ENCODE measurements at places on chromosomes 4 and X.

- DNase-seq: no peak
Observed at GRCh38 chr4:73303711-73304110, 45.1 kb upstream of the ANKRD17 start.

- DNase-seq: no peak
Observed at GRCh38 chr4:93828332-93828994, at the start of gene ATOH1. ATOH1 (plus strand) TSS chr4:93828753; CDS start chr4:93828927, 174 bp downstream.

GRCh38 chr4:120025516-120025915 is 41.1 kb downstream of the MAD2L1 start:
- no peak for DNase-seq

DNA sequence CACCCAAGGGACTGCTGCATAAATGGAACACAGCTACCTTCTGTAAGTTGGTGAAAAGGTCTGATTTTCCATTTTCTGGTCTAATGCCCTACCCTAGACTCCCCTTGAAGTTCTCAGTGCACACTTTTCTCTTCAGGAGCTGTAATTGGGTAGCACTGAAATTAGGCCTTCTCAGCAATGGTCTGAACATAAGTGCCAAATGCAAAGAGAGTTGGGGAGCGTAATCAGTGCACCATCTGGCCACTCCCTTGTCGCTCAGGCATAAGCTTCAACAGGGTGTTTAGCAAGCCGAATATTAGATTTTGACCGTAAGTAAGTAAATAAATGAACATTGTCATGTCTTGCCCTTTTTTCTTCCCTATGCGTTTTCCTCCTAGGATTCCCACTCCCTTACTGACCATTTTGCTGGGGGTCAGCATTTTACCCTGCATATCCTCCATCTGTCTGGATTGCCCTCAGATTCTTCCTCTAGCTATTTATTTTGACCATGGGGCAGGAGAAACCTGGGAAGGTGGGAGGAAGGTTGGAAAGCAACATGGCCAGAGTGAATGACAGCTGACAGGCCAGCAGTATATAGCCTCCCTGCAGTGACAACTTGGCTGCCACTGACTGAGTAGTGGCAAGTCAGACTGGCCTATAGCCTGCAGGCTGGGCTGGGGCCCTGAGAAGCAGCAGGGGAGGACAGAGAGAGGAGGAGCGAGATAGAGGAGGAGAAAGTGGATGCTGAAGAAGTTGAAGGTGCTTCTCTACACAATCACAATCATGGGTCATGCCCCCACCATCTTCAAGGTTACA is 2.7 kb downstream of the NHSL2 start:
- no peak for DNase-seq

DNA sequence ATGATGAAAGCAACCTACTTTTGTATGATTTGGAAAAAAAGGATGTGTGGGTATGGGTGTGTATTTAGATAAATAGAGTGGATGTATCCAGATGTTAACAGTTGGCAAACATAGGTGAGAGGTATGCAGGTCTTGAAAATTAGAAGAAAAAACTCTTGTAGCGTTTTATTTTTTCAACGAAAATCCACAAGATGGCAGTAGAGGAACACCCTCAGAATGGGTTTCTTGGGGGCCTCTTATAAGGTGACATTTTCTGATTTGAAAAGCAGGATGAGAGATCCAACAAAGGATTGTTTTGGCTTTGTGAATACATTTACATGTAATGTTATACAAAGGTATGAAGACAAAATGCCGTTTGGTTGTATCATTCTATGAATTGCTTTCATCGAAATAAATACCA is 68.3 kb downstream of the FMR1NB start:
- DNase-seq: peak; percentile 14

DNA sequence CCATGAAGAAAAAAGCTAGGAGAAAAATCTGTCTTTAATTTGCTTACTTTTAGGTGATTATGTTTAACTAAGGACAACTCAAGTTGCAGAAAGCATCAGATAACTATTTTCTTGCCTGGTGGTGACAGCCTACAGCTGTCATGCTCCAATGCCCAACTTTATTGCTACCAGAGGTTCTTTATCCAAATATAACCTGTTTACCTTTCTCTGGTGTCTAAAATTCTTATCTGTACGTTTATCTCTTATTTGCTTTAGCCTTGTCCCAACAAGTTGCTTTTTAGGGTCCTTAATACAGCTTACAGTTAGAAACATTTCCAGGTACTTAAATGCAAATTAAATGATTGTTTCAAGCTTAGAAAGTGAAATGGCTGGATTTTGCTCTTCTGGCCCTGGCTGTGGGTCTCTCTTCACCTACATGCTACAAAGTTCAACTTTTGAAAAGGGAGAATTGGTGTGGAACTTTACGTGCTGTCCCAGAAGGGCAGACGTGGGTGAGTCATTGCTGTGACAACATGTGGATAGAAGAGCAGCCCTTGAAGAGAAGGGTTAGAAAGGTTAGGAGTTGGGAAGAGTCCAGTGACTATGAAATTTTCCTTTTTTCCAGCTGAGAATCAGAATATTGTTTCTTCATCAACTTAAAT is 60.7 kb downstream of the HPGD start:
- DNase-seq: no peak

GRCh38 chr4:146214238-146214637 is at the start of gene REELD1:
REELD1 (plus strand) TSS chr4:146214538; CDS start chr4:146216953, 2,415 bp downstream.
- no peak for DNase-seq

DNA sequence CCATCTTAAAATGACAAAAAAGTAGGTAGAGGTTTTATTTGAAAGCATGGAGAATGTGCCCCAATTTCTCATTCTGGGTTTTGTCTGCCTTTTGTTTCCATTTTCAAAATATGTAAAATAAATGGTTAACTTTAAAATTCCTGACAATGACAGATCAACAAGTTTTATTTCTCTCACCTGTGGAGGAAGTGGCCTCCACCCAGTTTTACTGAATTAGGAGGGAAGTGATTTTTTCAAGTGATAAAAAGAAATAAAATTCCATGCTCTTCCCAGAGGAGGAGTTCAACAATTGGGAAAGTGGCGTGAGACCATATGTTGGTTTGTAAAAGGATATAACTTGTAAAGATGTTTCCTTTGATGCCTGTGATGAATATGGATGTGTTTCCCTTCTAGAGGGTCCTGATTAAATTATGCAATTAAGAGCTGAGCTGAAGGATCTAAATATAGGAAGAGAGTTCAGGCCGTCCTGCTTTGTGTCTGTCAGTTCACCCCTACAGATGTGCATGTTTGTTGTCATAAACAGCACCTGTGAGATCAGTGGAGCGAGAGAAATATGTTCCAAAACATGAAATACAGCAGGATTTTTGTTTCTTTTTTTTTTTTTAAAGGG is 19.5 kb downstream of the SMAD1 start:
- DNase-seq: no peak

GRCh38 chrX:77749695-77750094 is 36.3 kb downstream of the ATRX start:
- no peak for DNase-seq

- no peak for DNase-seq
Observed at GRCh38 chr4:110625576-110626257, 2.8 kb upstream of the PITX2 start.

DNA sequence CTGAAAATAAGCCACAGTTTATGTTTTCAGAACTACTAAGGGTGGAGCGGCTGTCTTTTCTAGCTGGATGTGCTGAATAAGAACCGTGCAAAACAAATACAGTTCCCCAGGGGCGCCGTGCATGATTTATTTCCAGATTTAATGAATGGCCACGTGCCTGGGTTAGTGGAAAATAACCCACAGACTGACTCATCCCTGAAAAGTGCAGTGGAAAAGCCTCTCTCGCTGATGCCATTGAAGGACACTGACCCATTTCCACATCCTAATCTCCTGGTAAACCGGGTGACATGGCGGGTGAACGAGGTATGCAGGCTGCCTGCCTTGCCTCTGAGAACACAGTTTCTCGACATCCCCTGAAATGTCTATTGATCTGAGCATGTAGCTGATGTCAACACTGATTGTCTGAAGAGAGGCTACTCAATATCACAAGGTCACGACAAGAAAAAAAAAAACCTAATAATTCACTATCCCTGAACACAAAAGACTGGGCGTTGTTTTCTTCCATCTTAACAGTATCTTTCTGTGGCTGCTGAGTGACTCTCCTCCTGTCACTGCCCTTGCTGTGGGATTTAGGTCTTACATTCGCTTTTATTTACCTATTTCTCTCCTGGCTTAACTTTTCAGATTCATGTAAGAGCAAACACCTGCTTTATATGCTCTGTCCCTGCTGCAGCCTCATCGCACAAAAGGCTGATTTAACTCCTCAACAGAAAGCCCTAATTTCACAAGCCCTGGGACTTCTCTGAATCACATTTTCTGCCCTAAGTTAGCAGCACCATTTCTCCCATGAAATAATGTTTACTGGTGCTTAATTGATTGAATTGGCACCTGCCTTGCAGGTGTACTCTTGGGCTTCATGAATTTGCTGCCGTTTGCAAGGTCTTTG is 76.9 kb upstream of the SCOC start:
- no peak for DNase-seq

DNA sequence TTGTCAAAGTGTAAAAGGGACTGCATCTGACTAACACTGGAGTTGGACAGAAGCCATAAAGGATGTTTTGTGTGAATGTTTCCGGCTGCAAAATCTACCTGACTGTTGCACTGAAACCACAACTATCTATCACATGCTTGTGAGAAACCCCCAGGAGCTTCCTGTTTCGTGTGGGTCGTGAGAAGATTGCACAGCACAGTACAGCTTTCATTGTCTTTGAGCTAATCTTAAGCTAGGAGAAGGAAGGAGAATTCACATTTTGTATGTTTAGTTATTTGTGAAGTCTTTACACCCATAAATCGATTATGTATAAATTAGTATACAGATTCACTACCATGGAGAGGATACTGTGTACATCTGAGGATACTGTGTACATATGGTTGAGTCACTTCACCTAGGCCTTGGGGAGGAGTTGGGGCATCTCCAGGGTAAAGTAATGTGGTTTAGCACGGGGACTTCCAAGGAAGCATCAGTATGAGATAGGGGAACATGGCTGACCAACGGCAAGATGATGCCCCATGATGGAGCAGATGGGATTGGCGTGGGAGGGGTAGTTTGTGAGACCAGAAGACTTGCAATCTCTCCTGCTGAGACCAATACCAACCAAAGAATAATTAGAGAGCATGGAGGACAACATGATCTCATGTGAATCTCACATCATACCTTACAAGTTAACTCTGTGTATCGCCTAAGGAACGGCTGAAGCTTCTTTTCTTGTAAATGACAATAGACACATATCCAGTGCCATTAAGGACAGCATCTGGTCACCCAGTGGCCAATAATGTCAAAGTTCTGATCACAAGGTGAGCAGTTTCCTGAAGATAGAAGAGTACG is 43.1 kb upstream of the FAM9C start:
- no peak for DNase-seq

GRCh38 chr4:11565899-11566298 is 137.2 kb upstream of the HS3ST1 start:
- DNase-seq: no peak

DNA sequence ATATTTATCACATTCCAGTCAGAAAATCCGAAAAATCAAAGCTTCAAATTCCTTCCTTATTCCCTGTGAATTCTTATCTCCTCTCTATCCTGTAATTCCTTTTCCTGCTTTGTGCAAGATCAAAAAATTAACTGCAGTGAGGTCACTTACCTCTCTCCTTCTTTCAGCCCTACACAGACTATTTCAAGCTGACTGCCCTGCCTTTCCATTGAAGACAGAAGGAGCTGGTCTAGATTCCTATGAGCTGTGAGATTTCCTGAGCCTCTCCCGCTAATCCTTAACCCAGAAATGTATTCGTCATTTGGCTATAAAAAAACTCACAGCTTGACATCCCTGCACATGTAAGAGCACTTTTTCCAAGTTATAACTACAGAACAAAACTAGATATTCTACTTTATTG is 26.6 kb downstream of the TRIML2 start:
- DNase-seq: no peak

GRCh38 chrX:40866893-40867292 is 131.6 kb upstream of the MED14 start:
- DNase-seq: no peak

DNA sequence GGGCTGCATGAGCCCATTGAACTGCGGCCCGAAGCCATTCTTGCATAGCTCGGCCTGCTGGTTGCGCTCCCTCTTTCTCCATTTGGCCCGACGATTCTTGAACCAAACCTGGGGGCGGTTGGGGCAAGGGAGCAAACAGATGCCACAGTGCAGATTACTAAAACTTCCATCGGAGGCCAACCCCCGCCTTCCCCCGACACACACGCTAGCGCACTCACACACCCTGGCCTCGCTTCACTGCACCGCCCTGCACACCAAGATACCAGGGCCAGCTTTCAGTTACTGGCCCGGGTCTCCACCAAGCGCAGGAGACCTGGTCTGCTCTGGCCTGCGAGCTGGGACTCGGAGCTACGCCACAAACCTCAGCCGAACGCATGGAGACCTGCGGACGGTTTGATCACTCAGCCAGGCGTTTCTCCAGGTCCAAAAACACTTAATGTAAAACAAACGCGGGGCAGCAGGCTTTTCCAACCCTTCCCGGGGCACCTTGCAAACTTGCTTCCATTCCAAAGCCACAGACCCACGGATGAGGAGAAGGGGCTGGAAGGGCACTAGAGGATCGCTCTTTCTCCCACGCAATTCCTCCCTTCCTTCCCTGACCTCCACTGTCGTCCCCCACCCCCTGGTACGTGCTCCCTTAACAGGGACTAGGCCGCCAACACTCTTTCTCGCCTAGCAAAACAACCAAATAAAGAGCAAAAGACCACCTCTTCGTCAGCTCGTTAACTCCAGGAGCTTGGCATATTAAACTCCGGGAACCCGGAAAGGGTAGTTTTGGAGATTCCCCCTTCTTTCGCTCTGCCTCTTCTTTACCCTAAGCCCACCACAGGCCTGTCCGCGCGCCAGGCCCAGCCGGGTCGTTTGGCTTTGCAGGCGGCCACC is 4.1 kb downstream of the PITX2 start:
- no peak for DNase-seq

DNA sequence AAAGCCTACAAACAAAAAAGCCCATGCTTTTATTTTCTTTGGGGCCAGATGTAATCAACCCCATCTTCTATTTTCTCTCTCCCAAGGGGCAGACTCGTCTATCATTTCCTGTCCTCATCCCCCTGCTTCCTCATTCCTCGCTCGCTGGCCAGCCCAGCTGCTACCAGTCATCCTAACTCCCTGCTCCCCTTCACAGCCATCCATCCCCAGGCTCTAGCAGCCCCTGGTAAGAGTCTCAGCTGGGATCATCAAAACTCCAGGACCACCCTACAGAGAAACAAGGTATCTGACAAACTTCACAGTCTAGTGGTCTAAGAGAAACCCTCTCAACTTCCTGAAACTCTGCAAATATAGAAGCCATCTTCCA is 23.6 kb downstream of the SH3KBP1 start:
- DNase-seq: no peak

Measured in SK-N-MC (cell line).